ENCODE measurements at places on chromosomes 11 and 22.

- no peak for DNase-seq
These were observed 15.9 kb upstream of the P2RY2 start for GRCh38 chr11:73201888-73202780.

- peak; percentile 58 for DNase-seq
These were observed 109.6 kb downstream of the RRAS2 start for GRCh38 chr11:14249121-14249963.

DNA sequence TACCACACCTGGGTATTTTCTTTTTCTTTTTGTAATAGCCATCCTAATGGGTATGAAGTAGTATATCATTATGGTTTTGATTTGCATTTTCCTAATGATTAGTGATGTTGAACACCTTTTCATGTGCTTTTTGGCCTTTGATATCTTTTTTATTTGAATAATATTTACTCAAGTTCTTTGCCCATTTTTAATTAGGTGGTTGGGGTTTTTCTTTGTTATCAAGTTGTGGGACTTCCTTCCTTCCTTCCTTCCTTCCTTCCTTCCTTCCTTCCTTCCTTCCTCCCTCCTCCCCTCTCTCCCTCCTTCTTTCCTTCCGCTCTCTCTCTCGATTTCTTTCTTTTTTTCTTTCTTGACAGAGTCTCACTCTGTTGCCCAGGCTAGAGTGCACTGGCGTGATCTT is 75.0 kb upstream of the PDGFD start:
- no peak for DNase-seq

DNA sequence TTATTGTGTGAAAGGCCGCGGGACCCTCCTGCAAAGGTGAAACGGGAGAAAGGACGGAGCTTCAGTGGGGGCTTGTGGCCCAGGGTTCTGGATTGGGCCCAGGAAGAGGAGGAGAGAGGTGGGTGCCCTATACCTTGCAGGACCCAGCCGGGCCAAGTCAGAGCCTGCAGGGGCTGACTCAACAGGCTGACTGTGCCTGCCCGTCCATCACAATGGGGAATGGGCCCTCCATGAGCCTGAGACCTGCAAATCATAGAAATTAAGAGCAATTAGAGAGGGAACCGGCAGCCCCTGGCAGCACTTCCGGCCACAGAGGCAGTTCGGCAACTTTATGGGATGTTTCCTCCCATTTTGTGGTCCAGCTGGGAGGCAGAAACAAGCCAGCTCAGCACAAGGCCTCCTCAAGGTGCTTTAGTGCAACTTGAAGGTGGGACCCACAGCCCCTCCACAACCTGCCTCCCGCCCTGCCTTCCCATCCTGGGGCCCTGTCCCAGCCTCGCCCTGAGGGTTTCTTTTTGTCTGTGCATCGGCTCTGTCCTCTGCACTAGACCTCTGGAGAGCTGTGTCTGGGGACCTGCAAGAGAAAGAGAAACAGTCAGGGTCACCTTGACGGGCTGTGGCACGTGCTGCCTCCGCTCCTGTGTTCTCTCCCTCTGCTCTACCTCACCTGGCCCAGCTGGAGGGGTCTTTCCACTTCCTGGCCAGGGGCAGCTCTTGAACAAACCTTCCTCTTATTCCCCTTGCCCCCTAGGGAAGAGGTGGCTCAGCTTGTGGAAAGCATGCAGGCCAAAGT is 19.1 kb upstream of the NECTIN1 start:
- DNase-seq, result peak; percentile 20

DNA sequence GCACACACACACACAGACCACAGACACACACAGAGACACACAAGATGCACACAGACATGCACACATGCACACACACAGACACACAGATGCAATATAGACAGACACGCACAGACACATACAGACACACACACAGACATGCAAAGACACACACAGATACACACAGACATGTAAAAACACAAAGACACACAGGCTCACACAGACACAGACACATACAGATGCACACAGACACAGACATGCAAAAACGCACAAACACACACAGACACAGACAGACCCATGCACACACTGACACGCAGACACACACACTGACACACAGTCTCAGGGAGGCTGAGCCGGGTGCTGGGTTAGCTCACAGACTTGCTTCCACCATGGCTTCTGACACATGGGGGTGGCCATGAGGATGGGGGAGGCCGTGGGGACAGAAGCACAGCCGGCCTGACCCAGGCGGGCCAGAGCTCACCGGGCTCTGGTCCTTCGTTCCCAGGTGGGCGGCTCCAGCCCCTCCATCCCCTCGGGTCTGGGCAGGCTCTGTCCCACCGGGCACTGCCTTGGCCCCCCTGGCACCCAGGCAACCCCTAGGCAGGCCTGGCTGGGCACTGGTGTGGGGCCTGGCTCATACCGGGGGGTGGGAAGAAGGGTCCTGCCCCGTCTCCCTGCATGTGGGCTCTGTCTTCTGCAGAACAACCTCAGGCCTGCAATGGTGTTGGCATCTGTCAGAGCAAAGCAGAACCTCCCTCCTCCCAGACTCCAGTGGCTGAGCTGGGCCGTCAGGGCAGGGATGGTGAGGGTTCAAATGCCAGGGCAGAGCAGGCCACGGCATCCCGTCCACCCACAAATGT is 1489.5 kb downstream of the BRD1 start:
- no peak for DNase-seq

All from left hindlimb (tissue), 1 donor.